ENCODE measurements at places on chromosomes 16 and 17. TPM values are rescaled to one million over a fixed set of nuclear protein-coding genes. Genes with fewer than 3 reads are reported as not detected.

CCL5 gene
- total RNA-seq = 4.2 TPM

MYH3 gene
- total RNA-seq = 0.87 TPM

CDRT4 gene
- 1.4 TPM for total RNA-seq

TBC1D3H gene
- total RNA-seq = not detected

NOTUM gene
- total RNA-seq = 0.52 TPM

MAPK7 gene
- 10.7 TPM for total RNA-seq

TAC4 gene
- total RNA-seq = not detected

MPHOSPH6 gene
- 7.6 TPM for total RNA-seq

CMTM2 gene
- not detected for total RNA-seq

NOG gene
- total RNA-seq = 0.22 TPM

MPO gene
- total RNA-seq = 0.42 TPM

DNA sequence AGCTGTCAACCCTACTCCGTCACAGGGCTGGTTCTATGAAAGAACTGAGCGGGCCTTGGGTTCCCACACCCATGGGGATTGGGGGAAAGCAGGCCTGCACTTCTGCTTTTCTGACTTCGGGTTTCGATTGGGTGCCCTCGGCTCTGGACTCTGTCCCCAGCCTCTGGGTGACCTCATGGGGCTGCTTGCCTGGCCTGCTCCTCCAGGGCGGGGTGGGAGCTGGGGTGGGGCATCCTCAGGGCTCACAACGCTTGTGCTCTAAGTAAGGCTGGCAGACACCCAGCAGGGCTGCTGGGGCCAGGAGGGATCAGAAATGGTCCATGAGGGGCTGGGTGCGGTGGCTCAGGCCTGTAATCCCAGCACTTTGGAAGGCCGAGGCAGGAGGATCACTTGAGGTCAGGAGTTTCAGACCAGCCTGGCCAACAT, 19.2 kb downstream of the ARHGAP27 start:
- peak; percentile 66 for DNase-seq

GRCh38 chr16:74623214-74623838, 16.4 kb upstream of the GLG1 start:
- DNase-seq = no peak

- no peak for DNase-seq
Measured at GRCh38 chr17:27282054-27282551, 11.8 kb upstream of the WSB1 start.

DNA sequence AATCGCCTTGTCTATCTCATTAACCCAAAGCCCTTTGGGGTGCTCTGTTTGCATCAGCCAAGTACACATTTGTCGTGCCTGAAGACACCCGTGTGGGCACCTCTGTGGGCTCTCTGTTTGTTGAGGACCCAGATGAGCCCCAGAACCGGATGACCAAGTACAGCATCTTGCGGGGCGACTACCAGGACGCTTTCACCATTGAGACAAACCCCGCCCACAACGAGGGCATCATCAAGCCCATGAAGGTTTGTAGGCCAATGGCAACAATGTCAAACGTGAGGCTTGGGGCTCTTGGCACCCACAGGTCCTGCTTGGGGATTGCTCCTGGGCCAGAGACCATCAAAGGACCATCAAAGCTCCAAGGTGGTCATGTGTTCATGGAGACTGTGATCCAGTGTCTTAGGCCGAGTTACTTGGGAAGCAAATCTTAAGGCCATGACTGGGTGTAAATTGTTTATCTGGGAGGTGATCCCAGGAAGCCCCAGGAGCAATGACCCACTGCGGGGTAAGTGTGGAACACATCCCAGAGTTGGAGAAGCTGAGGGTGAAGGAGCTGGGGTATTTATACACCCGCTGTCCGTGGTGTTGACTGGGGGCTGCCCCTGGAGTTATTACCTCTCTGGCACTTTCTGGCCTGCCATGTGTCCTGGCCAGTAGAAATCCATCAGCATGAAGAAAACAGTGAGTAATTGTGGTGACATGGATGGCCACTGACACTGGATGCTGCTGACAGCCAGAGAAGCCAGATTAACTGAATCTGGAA, 24.0 kb downstream of the CDH5 start:
- DNase-seq = no peak

DNA sequence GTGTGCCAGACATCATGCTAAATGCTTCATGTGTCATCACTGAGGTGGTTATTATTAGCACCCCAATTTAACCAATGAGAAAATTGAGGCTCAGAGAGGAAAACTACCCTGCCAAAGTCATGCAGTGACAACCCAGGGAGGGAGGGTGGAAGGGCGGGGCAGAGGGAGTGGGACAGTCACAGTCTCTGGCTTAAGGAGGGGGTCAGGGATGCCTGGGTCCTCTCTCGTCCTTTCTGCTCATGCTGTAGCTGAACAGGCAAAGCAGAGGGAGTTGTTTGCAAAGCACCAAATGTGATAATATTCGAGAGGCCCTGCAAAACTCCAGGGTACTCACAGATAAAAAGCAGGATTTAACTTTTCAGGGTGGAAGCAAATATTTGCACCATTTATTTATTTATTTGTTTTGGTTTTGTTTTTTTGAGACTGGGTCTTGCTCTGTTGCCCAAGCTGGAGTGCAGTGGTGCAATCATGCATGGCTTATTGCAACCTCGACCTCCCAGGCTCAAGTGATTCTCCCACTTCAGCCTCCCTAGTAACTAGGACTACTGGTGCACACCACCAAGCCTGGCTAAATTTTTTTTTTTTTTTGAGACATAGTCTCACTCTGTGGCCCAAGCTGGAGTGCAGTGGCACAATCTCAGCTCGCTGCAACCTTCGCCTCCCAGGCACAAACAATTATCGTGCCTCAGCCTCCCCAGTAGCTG, 47.9 kb upstream of the NKD1 start:
- no peak for DNase-seq

DNA sequence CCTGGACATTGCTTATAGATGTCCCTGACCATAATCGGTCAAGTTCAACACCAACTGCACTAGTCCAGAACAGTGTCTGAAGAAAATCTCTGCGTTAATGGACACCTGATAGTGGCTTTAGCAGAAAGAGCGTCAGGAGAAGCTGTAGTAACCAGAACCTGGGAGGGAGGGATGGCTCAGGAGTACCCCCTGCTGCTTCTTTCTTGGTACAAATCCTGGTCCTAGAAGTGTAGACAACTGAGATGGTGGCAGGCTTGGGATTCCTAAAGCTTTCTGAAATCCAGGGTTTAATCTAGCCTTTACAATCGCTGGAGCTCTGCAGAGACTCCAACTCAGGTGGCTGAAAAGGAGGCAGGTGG, 5.4 kb downstream of the MAP3K14 start:
- DNase-seq = no peak

GRCh38 chr17:36867716-36868341, 69.4 kb upstream of the LHX1 start:
- DNase-seq = no peak

DNA sequence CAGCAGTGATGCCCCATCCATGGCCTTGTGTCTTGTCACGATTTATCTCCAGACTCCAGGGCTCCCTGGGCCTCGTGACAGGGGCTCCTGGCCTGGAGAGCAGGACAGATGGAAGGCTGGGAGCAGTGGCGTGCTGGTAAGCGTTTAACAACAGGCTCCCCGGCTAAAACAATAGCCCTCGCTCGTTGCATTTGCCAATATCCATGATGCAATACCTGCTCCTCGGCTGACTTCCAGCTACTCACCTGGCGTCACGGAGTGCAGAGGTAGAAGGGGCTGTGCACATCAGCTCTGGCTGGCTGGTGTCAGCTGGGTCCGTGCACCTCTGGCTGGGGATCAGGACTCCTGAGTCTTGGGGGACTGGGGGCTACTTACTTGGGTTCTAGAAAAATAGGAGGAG, 1.5 kb upstream of the BICDL2 start:
- no peak for DNase-seq

DNA sequence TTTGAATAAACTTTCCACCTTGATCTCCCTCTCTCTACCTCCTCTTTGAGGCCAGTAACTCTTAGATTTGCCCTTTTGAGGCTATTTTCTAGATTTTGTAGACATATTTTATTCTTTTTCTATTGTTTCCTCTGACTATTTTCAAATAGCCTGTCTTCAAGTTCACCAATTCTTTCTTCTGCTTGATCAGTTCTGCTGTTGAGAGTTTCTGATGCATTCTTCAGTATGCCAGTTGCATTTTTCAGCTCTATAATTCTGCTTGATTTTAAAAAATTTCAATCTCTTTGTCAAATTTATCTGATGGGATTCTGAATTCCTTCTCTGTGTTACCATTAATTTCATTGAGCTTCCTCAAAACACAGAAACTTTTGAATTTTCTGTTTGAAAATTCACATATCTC, 257.5 kb downstream of the HAPSTR1 start:
- DNase-seq = no peak

- no peak for DNase-seq
Measured at GRCh38 chr17:4492721-4493561, 5.7 kb upstream of the SPNS2 start.

- DNase-seq = no peak
Measured at GRCh38 chr16:47865337-47865855, 290.4 kb downstream of the ABCC12 start.

- DNase-seq = no peak
Measured at GRCh38 chr16:29770250-29770929, 7.7 kb upstream of the ZG16 start.

- DNase-seq = no peak
Measured at GRCh38 chr17:74843352-74843627, 16.4 kb downstream of the GRIN2C start.

DNA sequence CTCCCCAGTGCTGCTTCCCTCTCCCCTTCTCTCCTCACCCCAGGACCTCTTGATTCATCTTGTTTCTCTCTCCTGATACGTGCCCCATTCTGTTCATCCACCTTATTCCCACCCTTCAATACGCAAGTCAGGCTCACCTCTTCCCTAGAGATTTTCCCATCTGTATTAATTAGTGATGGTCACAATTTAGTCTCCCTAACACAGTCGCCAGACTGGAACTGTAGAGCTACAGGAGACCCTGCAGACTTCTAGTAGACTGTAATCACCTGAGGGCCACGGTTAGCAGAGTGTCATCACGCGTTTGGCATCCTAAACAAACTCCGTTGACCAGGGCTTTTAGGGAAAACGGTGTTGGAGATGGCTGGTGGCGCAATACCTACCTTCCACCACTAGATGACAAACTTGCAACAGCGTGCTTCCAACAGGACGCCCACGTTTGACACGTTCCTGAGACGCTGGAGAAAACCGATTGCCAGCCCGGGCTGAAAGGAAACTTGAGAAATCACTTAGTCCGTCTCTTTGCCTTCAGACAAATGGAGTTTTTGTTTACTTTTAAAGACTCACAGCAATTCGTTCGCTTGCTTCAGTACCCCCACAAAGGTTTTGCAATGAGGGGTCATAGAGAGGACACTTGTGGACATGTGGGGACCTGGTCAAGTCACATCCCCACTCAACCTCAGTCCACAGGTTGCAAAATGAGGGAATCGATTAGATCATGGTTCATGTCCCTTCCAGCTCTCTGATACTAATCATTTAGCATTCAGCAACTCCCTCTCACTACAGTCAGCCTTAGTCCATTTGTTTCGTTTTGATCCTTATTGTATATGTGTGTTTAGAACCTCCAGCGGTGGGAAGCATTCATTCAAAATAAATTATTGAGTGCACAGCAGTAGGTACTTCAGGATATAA, 20.6 kb downstream of the MYL4 start:
- DNase-seq = peak; percentile 79

GRCh38 chr17:76007850-76008165, 7.2 kb downstream of the CDK3 start:
- no peak for DNase-seq

DNA sequence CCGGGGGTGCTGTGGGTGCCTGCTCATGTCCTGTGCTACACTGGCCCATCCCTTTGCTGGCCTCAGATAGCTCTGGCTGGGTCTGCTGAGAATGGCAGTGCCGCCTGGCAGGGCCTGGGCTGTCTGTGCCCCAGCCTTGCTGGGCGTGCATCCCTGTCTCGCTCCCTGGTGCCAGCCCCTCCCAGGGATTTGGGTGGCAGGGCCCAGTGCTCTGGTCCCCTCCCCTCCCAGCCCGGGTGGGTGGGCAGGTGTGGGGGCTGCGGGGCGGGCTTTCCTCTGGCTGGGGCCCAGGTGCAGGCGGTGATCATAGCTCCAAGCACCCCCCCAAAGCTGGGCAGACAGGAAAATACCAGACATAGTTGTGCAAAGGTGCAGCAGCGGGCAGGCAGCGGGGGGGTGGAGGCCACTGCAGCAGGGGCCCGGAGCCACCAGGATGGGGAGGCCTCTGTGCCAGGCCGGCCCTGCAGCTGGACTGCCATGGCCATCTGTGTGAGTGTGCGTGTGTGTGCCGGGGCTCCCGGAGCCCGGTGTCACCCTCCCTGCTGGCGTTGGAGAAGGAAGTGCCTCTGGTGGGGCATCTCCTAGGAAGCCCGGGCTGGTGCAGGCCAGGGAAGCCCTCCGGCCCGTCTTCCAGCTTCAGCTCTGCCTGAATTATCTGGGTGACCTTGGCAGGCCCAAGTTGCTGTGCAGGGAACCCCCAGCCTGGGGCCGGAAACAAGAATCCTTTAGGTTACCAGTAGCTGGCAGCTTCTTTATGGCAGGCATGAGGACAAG, 7.4 kb downstream of the GLIS2 start:
- DNase-seq = peak; percentile 61

GRCh38 chr17:57114085-57114673, 29.1 kb downstream of the AKAP1 start:
- peak; percentile 66 for DNase-seq

DNA sequence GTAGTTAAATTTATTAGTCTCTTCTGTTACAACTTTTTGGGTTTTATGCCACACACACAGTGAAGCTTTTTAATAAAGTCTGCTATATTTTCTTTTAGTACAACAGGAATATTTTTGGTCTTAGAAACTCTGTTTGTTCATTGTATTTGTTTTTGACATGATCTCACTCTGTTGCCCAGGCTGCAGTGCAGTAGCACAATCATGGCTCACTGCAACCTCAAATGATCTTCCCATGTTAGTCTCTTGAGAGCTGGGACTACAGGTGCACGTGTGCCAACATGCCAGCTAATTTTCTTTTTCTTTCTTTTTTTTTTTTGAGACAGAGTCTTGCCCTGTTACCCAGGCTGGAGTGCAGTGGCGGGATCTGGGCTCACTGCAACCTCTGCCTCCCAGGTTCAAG, 27.1 kb downstream of the PPM1D start:
- DNase-seq = no peak

- DNase-seq = no peak
Measured at GRCh38 chr16:2770057-2770951, 6.8 kb downstream of the ELOB start.

GRCh38 chr16:85402910-85403692, 210.0 kb upstream of the GSE1 start:
- DNase-seq = peak; percentile 73

- no peak for DNase-seq
Measured at GRCh38 chr17:30549864-30550511, 72.8 kb downstream of the GOSR1 start.

GRCh38 chr16:79287424-79287917, 313.1 kb downstream of the MAF start:
- no peak for DNase-seq
